ENCODE measurements at places on chromosomes 7 and 10.

DNA sequence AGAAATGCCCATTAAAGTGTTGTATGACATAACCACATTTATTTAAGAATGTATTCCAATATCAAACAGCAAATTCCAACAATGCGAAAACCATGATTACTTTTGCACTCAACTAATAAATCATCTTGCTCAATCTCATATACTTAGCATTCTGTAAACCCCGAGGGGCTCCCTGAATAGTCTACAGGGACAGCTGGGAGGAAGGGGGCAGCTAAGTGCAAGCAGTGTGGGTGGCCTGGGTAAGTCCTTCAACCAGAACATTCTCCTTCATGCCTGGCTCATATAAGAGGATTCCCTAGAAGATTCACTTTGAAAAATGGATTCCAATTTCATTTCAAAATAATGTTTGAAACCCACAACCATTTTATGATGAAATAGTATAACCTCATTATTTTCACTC lies 355.5 kb downstream of the CDC14C start:
- DNase-seq: no peak

GRCh38 chr10:124339119-124340032 lies 79.3 kb downstream of the OAT start:
- no peak for DNase-seq

GRCh38 chr7:149604521-149604920 lies 106.9 kb upstream of the ZNF746 start:
- DNase-seq: no peak

- DNase-seq: no peak
These were observed 8.3 kb downstream of the GPR85 start for GRCh38 chr7:113078331-113078730.

DNA sequence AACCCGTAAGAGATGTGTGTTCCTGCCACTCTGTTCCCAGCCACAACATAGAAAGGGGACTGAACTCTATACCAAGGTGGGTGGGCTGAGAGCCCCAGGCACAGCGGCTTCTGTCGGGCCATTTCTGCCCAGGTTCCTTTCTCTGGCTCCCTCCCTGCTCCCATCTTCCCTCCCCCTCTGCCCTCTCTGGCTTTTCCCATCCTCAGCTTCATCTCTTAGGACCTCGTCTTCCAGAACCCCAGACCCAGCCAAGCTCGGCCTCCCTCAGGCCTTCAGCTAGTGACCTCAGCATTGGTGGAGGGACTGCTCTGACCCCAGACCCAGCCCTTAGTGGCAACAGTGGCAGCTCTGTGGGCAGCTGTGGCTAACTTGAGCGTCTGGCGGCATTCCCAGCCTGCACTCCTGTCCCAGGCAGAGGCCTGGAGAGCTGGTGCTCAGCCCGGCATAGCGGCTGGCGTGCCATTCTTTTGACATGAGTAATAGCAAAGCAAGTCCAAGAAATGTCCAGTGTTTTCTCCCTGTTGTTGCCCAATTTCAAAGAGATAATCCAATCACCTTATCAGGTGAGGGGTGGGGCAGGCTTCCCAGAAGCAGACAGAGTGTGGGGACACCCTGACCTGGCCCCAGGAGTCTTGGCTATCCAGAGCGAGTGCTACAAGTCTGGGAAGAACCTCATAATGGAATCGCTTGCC lies 15.9 kb downstream of the PTPRE start:
- no peak for DNase-seq

- no peak for DNase-seq
These were observed 2.1 kb upstream of the AGR3 start for GRCh38 chr7:16883918-16884317.

- no peak for DNase-seq
These were observed 47.5 kb downstream of the TASOR2 start for GRCh38 chr10:5732141-5732540.

GRCh38 chr7:31710171-31710570 lies 23.2 kb downstream of the PPP1R17 start:
- DNase-seq: no peak

- no peak for DNase-seq
These were observed 119.7 kb downstream of the FGFR2 start for GRCh38 chr10:121478556-121478955.

GRCh38 chr10:3172081-3172445 lies 519 bp downstream of the PITRM1 start:
- no peak for DNase-seq

DNA sequence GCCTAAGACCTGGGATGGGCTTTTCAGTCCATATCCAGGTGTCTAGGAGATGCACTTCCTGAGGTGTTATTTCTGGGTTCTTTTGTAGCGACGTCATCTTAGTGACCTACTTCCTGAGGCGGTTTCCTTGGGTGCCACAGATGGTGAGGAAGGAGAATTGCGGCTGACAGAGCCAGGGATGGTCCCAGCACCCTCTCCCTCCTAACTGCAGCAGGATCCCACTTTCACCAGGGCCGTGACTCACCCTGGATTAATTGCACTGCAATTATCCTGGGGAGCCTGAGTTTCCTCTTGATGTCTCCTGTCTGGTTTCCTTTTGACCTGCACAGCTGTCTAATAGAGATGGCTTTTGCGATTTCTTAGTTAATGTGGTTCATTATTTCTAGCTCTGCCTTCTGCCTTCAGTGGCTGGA lies 271.7 kb downstream of the TCF7L2 start:
- DNase-seq: no peak

- DNase-seq: no peak
These were observed 111.0 kb downstream of the LMBR1 start for GRCh38 chr7:156781972-156782371.

- DNase-seq: no peak
These were observed 2.3 kb upstream of the COL1A2 start for GRCh38 chr7:94392393-94392786.

DNA sequence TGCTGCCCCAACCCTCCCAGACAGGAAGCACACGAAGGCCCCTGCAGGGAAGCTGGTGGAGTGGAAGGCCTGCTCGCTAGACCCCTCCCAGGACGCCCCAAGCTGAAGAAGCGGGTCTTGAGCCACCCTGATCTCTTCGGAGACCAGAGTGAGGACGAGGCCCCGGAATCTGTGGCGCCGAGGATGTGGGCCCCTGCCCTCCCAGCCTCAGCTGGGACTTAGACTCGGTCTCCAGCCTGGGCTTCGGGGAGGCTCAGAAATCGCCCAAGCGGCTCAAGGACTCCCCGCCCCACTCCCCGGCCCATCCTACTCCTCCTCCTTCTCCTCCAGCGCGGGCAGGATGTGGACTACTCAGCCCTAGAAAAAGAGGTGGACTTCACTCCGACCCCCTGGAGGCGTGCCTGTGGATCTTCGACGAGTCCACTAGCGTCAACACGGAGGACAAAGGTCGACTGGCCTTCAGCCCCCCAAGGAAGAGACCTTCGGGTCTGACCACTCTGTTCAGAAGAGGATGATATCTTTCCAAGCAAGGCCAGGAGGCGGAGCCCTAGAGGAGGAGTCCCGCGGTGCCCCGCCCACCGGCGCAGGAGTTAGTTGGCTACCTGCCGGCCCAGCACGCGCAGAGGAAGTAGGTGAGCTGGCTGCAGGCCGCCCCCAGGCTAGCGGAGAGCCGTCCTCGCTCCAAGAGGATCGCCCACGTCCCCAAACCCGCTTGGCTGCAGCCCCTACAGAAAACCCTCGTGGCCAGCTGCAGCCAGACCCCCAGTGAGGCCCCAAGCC lies 21.9 kb upstream of the LANCL2 start:
- DNase-seq: no peak

- peak; percentile 17 for DNase-seq
These were observed 1.5 kb downstream of the SLC25A13 start for GRCh38 chr7:96320442-96320841.

- no peak for DNase-seq
These were observed 169.8 kb downstream of the EGFR start for GRCh38 chr7:55188590-55189138.

- no peak for DNase-seq
These were observed 2.0 kb downstream of the DEPP1 start for GRCh38 chr10:44976352-44977198.

GRCh38 chr7:140391634-140392033 lies 6.7 kb downstream of the SLC37A3 start:
- DNase-seq: no peak

DNA sequence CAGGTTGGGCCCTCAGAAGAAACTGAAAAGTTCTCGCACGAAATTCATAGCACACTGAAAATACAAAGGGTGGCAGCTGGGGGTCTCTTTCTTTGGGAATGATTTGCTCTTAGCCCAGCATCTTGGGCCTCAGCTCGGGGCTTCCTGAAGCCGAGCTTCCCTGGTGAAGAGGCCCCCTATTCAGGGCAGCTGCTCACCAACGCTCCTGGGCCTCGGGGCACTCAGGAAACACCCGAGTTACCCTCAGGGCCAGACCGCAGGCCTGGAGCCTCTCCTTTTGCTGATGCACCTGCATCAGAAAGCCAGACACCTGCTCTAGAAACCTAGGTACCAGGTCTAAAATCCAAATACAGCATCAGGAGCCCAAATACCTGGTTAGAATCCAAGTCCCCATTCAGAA lies 85.5 kb downstream of the PTPRE start:
- no peak for DNase-seq

GRCh38 chr7:131040467-131040932 lies 287.2 kb upstream of the MKLN1 start:
- peak; percentile 51 for DNase-seq

DNA sequence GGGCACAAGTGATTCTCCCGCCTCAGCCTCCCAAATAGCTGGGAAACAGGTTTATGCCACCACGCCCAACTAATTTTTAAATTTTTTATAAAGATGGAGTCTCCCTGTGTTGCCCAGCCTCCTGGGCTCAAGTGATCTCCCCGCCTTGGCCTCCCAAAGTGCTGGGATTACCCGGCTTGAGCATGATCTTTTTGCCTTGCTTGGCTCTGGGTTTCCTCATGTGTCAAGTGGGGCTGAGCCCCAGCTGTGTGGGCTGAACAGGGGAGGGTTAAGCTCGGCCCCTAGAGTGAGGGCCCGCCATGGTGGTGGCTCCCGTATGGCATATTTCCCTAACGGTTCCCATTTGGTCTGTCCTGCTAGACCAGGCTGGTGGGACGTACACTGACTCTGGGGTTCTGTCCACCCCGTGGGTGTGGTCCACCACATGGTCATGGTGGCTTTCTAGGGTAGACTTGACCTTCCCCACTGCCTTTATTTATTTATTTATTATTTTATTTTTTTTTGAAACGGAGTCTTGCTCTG lies 66.3 kb downstream of the LHPP start:
- DNase-seq: no peak

GRCh38 chr7:151207315-151207714 lies 3.0 kb downstream of the H2BK1 start:
- no peak for DNase-seq

GRCh38 chr7:22657479-22657878 lies 69.5 kb upstream of the IL6 start:
- DNase-seq: no peak

- no peak for DNase-seq
These were observed 89.3 kb downstream of the CCNY start for GRCh38 chr10:35425595-35425994.

GRCh38 chr7:17814058-17814457 lies 126.2 kb downstream of the SNX13 start:
- DNase-seq: no peak
